ENCODE measurements at places on chromosomes 4 and X.
A peak's percentile ranks its signal among the peaks of the same experiment; 100 is the strongest.

- peak; percentile 72 for DNase-seq
Observed at GRCh38 chr4:37440501-37440900, 196.0 kb downstream of the NWD2 start.

GRCh38 chr4:2127609-2128332 is 68.6 kb downstream of the NAT8L start:
- no peak for DNase-seq

DNA sequence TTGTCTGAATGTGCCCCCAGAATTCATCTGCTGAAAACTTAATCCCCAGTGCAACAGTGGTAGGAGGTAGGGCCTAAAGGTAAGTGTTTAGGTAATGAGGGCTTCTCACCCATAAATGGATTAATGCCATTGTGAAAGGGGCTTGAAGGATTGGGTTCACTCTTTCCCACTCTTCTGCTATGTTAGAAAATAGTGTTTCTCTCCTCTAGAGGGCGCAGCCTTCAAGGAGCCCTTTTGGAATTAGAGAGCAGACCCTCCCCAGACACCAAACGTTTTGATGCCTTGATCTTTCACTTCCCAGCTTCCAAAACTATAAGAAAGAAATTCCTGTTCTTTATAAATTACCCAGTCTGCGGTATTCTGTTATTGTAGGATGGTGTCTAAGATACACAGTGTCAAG is 706.4 kb downstream of the SMARCA1 start:
- no peak for DNase-seq

DNA sequence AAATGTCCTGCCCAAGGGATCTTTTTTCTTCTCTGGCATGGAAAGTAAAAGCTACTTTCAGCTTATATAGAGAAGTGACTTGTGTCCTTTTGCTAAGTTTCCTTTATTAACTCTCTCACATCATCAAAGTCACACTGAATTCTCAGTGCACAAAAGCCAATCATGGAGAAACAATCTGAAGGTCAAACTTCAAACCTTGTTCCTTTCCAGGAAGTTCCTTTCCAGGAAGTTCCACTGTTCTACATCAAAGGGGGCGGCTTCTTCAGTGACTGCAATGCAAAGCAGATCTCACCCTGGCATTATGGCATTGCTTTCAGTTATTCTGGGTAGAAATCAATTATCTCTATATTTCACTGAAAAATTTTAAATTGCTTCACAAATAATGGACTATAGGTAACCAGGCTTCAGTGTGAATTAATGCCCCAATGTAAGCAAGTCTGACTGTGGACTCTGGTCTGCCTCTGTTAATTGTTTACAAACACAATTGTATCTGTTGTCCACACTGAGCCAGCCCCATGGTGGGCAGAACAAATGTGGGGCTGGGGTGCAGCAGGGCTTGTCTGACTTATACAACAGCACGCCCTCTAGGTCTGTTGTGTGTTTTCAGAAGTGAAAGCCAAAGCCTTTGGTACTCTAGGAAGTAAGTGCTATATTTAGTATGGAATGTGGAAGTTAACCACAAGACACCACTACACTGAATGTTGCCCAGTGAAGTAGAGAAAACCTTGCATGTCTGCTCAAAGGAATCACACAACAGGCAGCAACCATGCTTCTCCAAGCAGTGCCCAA is 98.8 kb downstream of the CDS1 start:
- DNase-seq, result peak; percentile 62

DNA sequence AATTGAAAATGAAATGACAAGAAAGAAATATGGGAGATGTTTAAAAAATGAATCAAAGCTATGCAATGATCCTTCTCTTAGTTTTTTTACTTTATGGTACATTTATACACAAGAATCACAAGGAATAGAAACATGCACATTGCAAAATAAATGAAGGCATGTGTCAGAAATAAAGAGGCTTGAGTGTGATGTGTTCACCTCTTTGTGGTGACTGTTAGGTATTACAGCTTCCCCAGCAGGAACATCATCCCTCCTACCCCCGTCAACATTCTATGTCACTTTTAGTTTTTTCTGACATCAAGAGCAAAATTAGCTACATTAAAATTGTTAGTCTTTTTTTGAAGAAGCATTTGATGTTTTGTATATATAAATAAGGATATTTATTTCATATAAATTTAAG is 214.8 kb downstream of the SLC4A4 start:
- peak; percentile 42 for DNase-seq

GRCh38 chrX:49308604-49309269 is 5.3 kb downstream of the GAGE10 start:
- no peak for DNase-seq

DNA sequence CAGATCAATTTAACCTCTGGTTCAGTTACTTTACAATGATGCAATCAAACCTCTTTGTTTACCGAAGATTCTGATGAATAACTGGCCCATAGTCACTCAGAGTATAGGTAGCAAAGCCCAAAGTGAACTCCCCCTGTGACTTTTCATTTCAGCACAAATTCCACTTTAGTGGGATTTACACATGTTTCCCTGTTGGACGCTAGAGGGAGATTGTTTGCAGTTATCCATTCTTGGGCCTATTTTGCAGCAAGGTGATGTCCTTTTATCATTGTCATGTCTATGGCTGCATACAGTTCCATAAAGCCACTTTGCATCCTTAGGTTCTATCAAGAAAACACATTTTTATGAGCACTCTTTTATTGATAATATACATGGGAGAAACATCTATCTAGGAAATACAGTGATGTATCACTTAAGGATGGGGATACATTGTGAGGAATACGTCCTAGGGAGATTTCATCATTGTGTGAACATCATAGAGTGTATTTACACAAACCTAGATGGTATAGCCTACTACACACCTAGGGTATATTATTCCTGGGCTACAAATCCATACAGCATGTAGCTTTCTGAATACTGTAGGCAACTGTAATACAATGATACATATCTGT is 14.5 kb upstream of the DKK2 start:
- peak; percentile 29 for DNase-seq

- peak; percentile 16 for DNase-seq
Observed at GRCh38 chrX:153818571-153819383, 11.6 kb downstream of the PDZD4 start.

GRCh38 chr4:14967982-14968381 is 34.3 kb upstream of the CPEB2 start:
- no peak for DNase-seq

GRCh38 chr4:99336553-99336952 is 15.4 kb upstream of the ADH1B start:
- no peak for DNase-seq

DNA sequence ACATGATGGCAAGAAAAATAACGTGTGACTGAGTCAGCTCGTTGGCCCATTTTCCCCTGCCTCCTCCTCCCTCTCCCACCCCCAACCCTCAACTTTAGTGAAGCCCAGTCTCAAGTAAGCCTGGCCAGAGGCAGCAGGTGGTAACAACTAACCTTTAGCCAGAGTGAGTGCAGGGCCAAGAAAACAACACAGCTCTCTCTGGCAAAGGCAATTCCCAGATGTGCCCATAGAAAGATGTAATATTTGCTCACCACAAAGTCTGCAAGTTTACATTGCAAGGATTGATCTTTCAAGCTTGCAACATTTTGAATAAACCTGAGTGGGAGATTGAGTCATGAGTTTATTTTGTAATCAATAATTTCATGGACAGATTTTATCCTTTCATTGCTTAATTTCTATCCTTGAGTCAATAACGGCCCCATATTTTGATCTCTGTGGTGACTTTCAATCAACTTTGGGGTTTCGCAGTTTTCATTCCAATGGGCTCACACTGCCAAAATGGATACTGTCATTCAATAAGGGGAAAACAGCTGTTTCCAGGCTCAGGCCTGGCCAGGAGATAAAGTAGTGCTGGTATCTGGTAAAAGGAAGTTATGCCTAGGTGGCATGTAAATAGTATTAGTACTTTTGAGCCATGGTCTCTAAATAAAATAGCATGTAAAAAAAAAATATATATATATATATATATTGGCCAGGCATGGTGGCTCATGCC is 130.7 kb upstream of the TMEM164 start:
- DNase-seq, result no peak

DNA sequence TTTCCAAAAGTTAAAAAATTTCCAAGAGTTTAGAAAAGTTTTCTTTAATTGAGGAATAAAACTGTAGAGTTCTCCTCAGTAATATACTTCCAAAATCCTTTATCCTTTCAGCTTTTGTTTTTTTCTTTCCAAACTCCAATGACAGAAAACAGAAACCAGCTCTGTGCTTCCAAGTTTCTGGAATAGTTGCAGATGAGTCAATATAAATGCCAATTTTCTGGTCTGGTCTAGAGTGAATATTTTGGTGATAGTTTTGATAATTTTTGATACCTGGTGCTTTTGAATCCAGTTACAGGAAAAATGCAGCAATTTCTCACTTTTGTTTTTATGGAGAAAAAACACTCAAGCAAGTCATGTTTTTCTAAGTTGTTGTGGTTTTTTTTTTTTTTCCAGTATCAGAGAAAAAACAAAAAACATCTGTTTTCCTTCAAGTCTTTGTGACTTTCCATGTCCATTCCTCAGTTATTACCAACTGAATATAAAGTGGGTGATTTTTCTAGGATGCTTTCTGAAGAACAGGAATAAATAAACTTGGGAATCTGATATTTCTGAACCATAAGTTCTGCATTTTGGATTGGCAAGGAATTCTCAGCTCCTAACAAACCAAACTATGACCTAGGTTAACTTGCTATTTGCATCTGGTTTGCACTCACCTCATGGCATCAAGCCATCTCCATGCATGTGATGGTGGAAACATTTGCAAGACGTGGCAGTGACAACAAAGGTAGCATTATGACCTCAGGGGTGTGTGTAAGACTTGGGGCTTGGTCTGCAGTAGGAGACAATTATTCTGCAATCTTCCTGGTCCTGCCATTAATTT is 139.1 kb downstream of the VEGFC start:
- no peak for DNase-seq

- DNase-seq, result no peak
Observed at GRCh38 chrX:134459683-134460004, 321 bp upstream of the HPRT1 start.

GRCh38 chrX:46695491-46695890 is 63.4 kb downstream of the SLC9A7 start:
- DNase-seq, result no peak

Measured in T47D (cell line).